ENCODE measurements at places on chromosomes 3 and 15.
A peak's percentile ranks its signal among the peaks of the same experiment; 100 is the strongest.

DNA sequence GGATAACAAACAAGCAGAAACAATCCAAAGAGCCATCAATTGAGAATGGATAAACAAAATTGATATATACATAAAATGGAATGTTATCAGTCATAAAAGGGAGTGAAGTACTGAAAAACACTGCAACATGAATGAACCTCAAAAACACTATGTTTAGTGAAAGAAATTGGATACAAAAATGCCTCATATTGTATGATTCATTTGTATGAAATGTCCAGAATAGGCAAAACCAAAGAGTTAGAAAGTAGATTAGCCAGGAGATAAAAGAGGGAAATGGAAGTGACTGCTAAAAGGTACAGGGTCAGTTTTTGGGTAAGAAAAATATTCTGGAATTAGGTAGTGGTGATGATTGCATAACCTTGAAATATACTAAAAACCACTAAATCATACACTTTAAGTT is 9.8 kb upstream of the SLC25A36 start:
- DNase-seq, result no peak

GRCh38 chr3:99925584-99926230 is 108.0 kb downstream of the CMSS1 start:
- no peak for DNase-seq

GRCh38 chr3:158652463-158652862 is 8.1 kb downstream of the GFM1 start:
- DNase-seq, result no peak

GRCh38 chr15:47570044-47570443 is 147.3 kb upstream of the SEMA6D start:
- DNase-seq, result no peak

GRCh38 chr3:128501431-128501830 is 8.4 kb upstream of the GATA2 start:
- DNase-seq, result no peak

GRCh38 chr3:147393261-147393942 is 12.9 kb downstream of the ZIC4 start:
- DNase-seq, result no peak

- no peak for DNase-seq
These were observed 61.6 kb downstream of the ATP2C1 start for GRCh38 chr3:130955481-130955880.

GRCh38 chr15:69921626-69922619 is 175.8 kb downstream of the TLE3 start:
- peak; percentile 52 for DNase-seq

DNA sequence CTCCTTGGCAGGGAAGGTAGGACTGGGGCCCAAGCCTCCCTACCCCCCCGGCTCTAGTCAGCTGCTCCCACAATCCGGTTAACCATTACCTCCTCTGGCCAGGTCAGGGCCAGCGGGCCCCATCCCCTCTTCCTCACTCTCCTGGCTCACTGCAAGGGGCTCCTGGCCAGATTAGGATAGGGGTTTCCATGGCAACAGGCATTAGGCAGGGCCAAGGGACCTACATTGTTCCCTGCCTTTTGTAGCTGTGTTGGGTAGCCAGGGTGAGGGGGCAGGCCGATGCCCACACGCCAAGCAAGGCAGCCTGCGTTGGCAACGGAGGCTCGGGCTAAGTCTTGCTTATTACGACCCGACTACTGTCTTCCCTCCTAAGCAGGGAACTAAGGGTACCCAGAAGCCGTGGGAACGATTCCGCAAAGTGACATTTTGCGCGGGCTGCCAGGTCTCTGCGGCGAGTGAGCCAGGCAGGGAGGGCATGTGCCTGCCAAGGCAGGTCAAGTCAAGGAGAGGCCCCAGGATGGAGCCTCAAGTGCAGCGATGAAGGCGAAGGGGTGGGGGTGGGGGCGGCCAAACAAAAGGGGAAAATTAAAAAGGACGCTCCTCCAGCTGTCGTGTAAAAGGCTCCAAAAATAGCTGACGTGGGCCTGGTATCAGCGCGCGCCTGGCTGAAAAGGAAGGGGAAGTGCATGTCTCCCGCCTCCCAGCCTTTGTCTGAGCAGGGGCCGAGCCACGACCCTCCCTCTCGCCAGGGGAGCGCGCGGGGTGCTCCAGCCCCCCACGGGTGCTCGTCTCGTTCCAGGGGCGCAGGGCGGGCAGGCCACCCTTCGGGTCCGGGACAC is 919 bp downstream of the IDH2 start:
- DNase-seq, result peak; percentile 63

- no peak for DNase-seq
These were observed 18.4 kb upstream of the RHCG start for GRCh38 chr15:89514596-89515406.

DNA sequence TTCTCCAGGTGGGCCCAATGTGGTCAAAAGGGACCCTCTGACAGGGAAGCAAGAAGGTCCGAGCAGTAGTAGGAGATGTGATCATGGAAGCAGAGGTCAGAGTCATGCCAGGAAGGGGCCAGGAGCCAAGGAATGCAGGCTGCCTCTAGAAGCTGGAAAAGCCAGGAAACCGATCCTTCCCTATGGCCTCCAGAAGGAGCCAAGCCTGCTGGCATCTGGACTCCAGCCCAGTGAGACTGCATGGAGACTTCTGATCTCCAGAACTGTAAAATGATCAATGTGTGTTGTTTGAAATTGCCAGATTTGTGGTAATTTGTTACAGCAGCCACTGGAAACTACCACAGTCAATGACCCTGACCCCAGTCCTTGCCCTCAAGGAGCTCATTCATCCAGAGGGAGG is 56.8 kb upstream of the SPATA12 start:
- DNase-seq, result no peak

DNA sequence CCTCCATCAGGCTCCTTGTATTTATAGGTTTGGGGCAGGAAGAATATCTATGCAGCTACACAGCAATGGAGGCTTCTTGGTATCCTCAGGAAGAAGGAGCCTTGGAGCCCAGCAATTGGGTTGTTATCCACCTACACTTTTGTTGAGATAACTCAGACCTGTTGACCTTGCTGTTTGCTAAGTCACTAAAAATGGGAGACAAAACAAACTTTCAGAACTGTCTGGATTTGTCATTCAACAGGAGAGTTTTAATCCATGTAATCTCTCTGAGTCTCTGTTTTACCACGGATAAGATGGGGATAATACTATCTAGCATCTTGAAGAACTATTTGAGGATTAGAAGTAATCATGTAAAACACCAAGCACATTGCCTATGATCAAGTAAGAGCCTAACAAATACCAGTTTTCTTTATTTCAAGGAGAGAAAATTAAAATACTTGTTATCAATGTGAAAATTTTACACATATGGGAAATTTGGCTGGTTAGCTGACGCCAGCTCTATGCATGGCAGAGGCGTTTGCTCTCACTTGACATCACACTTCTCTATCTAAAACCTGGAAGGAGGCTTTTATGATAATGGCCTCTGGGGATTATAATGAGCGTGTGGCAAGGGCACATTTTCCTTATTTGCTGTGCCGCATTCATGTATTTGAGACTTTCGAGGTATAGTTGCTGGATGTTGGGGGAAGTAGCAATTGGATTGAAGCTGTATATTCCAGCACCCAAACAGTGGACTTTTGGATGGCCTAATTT is 215.6 kb downstream of the PDCD6IP start:
- DNase-seq, result no peak

DNA sequence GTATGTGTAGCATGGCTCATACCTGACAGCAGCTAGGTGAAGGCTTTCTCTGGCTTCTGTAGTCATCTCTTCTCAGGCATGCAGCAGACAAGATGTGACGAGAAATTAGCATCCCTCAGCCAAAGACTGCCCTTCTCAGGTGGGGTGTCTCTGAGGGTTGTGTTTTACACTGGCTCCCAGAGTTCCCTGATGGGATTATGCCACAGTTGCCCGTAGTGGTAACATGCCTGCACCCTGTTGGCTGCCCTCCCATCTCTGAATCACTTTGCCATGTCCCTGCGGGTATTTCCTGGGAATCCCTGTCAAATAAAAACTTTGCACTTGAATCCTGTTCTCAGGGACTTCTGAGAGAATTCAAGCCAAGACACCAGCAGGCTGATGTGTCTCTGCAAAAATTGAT is 70.5 kb downstream of the LRTM1 start:
- no peak for DNase-seq

GRCh38 chr3:59563966-59564365 is 514.1 kb upstream of the CFAP20DC start:
- no peak for DNase-seq

GRCh38 chr3:170752571-170753155 is 117.3 kb downstream of the RPL22L1 start:
- no peak for DNase-seq

- DNase-seq, result peak; percentile 75
These were observed at the start of gene DOCK3 for GRCh38 chr3:50674349-50675178. DOCK3 (plus strand) TSS chr3:50674927; CDS start chr3:50675264, 337 bp downstream.

- DNase-seq, result no peak
These were observed 1.3 kb downstream of the RAD51 start for GRCh38 chr15:40696228-40696627.

- DNase-seq, result no peak
These were observed 193.2 kb upstream of the ZNF385D start for GRCh38 chr3:21944251-21944650.

DNA sequence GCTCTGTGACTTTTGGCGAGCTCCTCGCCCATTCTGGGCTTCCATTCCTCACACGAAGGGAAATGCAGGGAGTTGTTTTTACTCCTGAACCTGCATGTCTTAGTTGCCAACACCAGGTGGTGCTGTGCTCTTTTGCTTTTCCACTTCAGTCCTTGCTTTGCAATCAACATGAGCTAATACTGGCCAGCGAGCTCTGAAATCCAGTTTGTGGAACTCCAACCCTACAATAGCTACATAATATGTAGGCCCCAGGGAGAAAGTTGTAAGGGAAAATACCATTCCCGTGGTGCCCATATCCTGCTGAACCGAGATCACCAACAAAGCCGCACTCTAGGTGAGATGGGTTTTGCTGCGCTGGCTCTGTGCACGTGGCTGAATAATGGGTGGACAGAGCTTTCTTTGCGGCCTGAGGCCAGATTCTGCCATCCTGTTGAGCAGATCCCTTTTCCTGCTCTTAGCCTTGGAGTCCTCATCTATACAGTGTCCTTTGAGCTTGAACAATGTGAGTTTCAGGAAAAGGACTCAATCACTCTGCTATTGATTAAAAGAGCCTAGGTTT is 25.0 kb downstream of the LSM3 start:
- peak; percentile 61 for DNase-seq

GRCh38 chr3:49553324-49553691 is 969 bp upstream of the BSN start:
- no peak for DNase-seq

- no peak for DNase-seq
These were observed 356.7 kb upstream of the UMPS start for GRCh38 chr3:124373524-124373923.

DNA sequence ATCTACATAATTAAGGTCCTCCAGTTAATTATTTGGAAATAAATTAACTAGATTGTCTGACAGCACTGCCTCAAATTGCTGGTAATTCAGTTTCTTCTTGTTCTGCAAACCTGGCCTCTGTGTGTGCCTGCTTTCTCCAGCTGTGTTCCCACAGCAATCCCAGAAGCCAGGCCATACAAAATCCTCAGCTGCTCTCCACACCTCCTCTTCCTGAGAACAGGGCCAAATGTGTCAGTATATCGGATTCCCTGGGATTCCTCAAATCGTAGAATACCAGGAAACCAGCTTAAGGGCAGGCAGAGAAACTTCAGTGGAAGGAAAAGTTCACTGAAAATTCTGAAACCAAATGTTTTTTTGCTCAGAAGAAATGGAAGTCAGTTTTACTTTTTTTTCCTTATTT is 261.4 kb downstream of the ZMAT3 start:
- DNase-seq, result no peak

DNA sequence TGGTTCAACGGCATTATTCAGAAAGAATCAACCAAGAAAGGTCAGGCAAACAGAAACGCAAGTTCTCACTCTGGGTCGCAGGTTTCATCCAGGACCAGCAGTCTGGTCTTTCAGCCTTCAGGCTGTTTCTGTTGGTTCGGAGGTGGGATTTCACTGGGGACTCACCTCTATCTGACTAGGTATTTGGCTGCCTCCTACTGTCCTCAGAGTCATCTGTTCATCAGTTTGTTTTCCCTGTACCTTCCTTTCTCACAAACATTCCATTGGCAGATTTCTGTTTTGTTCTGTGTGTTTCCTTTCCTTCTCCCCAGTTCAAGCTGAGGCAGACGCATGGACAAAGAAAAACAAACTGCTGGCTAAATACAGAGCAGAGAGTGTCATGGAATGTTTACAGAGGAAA is 1046.6 kb upstream of the CFAP20DC start:
- DNase-seq, result no peak

DNA sequence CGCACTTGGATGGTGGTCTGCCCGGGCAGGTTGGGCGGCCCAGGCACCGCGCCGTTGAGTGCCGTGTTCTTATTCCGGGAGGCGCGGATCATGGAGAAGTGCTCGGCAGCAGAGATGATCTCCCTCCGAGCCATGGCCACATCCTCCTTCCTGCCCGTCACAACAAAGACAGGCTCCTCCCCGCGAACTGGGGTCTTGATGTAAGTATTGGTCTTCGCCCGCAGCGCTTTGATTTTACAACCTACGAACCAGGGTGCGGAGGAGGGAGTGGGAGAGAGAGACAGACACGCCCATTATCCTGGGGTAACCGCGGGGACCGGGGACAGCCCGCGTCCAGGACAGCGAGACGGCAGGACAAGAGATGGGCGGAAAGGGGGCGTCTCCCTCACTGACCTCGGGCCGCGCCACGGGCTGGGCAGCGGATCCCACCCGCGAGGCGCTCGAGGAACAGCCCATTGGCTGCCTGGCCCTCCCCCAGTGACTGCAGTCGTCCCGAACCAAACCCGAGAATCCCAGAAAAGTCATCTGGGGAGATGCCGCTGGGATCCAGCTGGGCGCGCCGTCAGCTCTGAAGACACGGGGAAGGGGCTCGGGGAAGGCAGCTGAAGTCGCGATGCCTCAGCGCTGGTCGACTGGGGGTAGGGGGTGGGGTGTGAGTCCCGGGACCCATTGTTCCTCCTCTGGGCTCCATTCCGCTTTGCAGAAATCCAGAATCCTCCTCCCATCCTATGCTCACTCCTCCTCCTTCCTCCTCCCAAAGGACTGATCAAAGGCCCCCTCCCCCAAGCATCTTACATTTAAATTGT is 1.2 kb downstream of the MEX3B start:
- no peak for DNase-seq

DNA sequence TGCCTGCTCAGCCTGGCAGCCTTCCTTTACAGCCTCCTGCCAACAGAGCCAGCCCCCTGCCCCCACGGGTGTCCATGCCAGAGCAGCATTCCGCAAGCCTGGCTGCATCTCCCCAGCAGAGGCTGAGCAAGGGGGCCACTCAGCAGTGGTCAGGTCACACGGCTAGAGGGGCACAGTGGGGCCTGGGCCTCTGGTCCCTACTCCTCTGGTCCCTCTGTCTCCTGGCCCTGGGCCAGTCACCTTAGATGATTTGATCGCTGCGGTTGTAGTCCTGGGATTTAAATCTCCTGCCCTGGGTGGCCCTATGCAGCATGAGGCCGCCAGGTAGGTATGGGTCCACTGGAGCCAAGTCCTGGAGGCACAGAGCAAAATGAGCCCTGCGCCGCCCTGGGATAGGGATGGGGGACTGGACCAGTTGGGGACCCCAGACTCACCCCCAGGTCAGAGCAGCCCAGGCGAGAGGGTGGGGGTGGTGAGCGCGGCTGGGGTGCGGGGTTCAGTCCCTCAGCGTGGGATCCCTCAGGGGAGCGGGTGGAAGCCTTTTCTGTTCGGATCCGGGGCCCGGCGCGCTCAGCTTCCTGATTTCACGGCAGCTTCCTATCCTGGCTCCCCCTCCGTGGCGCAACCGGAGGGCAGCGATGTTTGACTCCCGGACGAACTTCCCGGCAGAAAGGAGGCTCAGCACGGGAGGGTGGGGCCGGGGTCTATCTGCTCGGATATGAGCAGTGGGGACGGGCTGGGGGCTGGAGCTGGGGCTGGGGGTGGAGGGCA is at the start of gene ZBTB47:
Gene ZBTB47, plus strand, starts transcription at position 138 of the 771 bp plus-strand sequence. CDS start 4,659 bp downstream, outside the sequence.
- peak; percentile 39 for DNase-seq

GRCh38 chr15:35181538-35181937 is 96.4 kb upstream of the NANOGP8 start:
- DNase-seq, result no peak
